Thymus (tissue), 14 donors: ENCODE measurements at places on chromosomes 5 and 9. TPM values are rescaled to one million over a fixed set of nuclear protein-coding genes. Genes with fewer than 3 reads are reported as not detected.

PCDHGA5 gene
- total RNA-seq: 0.19 TPM

DNA sequence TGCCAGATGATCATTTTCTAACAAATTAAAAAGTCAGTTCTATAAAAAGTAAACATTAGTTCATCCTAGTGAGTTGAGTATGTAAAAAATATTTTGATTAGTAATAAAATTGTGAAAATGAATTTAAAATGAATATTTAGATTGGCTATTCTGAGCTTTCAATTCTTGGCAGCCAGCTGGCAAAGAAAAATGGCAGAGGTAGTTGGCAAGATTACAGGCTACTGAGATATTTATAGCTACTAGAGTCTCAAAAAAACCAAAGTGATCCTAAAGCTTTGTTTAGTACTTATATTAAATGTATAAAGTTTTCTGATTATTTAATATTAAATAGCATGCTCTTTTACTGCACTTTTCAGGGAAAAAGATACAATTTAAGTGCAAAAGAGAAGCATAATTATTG, 25.0 kb downstream of the SGTB start:
- DNase-seq: no peak

IFNA21 gene
- total RNA-seq: not detected

PCDHGB1 gene
- total RNA-seq: 0.14 TPM

SOWAHA gene
- total RNA-seq: 1.0 TPM

GRCh38 chr5:102375272-102375671, 79.2 kb upstream of the SLCO4C1 start:
- DNase-seq: no peak

DNA sequence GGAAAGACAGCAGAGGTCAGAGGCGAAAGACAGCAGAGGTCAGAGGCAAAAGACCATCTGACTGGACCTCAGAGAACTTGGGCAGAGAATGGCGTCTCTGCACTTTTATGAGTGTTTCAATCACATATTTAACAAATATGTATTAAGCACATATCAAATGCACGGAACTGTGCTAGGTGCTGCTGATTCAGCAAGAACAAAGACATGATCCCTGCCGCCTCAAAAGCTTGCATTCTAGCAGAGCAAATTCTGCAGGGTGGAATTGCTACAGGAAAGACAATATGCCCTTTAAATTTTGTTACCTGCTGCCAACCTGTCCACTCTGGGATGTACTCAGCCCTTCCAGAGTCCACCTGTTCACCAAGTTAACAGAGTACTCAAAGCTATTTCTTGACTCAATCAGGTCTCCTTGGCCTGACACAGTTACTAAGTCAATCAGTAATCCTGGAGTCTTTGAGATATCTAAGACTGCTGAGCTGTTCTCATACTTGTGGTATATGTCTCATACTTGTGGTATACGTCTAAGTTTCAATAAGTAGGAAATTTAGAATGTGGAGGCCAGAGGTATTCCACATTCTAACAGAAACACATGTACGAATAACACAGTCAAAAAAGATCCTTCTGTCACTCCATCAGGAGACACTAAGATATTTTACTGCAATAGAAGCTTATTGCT, 131.8 kb downstream of the GNAQ start:
- no peak for DNase-seq

PCDHGA10 gene
- total RNA-seq: 0.61 TPM

- DNase-seq: no peak
These were observed 205.1 kb downstream of the RAB3C start for GRCh38 chr5:58787987-58788386.
